Naive thymus-derived CD4-positive, alpha-beta T cell (primary cell): ENCODE measurements at places on chromosomes 7 and 10. TPM values are rescaled to one million over a fixed set of nuclear protein-coding genes. Genes with fewer than 3 reads are reported as not detected.

Gene MDFIC
- total RNA-seq: 84.5 and 85.3 TPM in 2 replicates

Gene AGFG2
- total RNA-seq: 23.2 TPM

Gene CC2D2B
- total RNA-seq: not detected

Gene NAT16
- not detected for total RNA-seq

Gene ACTL6B
- total RNA-seq: not detected

Gene MYL10
- not detected for total RNA-seq

Gene PLAU
- 0.97 TPM for total RNA-seq

Gene NXPH1
- total RNA-seq: not detected

Gene THSD7A
- not detected for total RNA-seq

Gene TYSND1
- 13.8 and 13.9 TPM in 2 replicates for total RNA-seq

Gene IL2RA
- 10.5 TPM for total RNA-seq

Gene RAB19
- total RNA-seq: 3.0 TPM

Gene ASB10
- not detected for total RNA-seq

Gene CALHM2
- 19.3 TPM for total RNA-seq

Gene TDRD1
- total RNA-seq: 0.35 TPM

Gene ATP6V0A4
- total RNA-seq: not detected

Gene TMEM196
- not detected for total RNA-seq

Gene SPDYE1
- 0.19 TPM for total RNA-seq

Gene ACTR3C
- 8.5 TPM for total RNA-seq

Gene PDK4
- 0.62 TPM for total RNA-seq

Gene LRGUK
- total RNA-seq: 0.82 TPM

Gene AKR1B15
- total RNA-seq: not detected

Gene SPAG6
- not detected for total RNA-seq

Gene CALML5
- total RNA-seq: not detected

Gene NUDT13
- total RNA-seq: 1.5 TPM

Gene ZNF503
- total RNA-seq: 0.07 TPM in 1 of 2 replicates, not detected in the other

Gene CCL24
- not detected for total RNA-seq

Gene EPHB6
- total RNA-seq: 65.7 TPM

Gene SPOCK2
- 543 TPM for total RNA-seq

Gene PRSS2
- total RNA-seq: not detected

Gene RPS24
- total RNA-seq: 2,466 TPM
